ENCODE measurements at places on chromosomes 13 and 19.

DNA sequence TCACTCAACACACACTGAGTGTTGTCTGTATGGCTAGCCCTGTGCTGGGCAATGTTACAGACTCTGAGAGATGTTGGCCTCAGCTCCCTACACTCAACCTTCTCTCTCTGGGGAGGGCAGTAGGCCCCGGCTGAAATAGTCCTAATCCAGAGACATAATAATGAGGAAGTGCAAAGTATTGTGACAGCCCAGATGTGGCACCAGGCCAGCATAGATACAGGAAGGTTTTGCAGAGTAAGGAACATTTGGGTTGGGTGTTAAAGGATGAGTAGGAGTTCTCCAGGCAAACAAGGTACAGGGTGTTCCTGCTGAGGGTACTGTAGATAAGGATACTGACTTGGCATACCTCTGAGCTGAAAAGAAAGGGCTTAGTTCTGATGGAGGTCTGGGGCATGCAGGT, 2.4 kb downstream of the LIN7B start:
- no peak for DNase-seq

GRCh38 chr19:23802290-23802689, 43.6 kb upstream of the ZNF681 start:
- DNase-seq: no peak

GRCh38 chr19:50994129-50994528, 7.3 kb downstream of the KLK8 start:
- peak; percentile 75 for DNase-seq

DNA sequence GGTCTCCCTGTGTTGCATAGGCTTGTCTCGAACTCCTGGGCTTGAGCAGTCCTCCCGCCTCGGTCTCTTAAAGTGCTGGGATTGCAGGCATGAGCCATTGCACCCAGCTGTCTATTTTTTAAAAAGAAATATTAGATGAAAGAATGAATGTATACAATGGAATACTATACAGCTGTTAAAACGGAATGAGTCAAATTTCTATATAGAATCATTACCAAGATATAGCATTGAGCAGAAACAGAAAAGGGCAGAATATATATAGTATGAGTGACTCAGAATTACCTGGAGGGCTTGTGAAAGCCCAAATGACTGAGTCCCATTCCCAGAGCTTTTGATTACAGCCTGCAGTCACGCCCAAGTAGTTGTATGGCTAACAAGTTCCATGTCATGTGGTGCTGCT, 4.4 kb downstream of the DACT3 start:
- no peak for DNase-seq

GRCh38 chr19:7533925-7534480, 1.5 kb upstream of the PNPLA6 start:
- peak; percentile 86 for DNase-seq

Measured in A549 (cell line).